Stimulated activated effector memory CD8-positive, alpha-beta T cell treated with anti-CD3 and anti-CD28 coated beads, Interleukin-12 subunit alpha, Interleukin-12 subunit beta, amount 100 ng/mL, for 72 hours (primary cell): ENCODE measurements at places on chromosomes 1 and 21.

DNA sequence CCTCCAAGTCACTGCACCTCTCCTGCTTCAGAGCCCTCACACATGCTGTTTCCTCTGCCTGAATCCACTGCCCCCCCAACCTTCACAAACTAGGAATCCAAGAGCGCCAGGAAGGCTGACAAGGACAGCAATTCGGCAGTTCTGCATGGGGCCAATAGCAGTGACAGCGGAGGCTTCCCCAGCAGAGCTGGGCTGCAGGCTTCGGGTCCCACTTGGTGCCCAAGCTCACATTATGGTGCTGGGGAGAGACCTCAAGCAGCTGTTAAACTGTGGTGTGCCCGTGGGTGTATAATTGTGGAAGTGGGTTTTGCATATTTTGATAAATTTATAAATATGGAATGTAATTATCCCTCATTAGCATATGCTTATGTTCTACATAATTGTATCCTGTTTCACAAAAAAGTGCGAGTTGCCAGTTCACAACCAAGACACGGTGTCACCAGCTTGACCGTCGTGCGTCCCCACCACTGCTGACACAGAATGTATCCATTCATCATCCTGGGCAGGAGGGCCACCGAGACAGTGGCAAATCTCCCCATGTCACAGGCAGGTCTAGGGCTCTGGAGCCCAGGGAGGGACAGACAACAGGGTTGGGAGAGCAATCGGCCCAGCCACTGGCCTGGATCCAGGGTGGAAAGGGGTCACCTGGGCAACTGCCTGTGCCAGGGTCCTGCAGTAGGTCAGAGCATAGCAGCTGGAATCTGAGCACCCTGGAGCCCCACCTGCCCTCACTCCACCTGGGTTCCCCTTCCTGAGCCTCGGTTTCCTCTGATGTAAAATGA is 81.6 kb downstream of the MATN1 start:
- DNase-seq, result no peak

GRCh38 chr1:212814537-212815334 is 23.0 kb downstream of the TATDN3 start:
- no peak for DNase-seq

GRCh38 chr1:3215198-3216014 is 146.4 kb downstream of the PRDM16 start:
- DNase-seq, result no peak

DNA sequence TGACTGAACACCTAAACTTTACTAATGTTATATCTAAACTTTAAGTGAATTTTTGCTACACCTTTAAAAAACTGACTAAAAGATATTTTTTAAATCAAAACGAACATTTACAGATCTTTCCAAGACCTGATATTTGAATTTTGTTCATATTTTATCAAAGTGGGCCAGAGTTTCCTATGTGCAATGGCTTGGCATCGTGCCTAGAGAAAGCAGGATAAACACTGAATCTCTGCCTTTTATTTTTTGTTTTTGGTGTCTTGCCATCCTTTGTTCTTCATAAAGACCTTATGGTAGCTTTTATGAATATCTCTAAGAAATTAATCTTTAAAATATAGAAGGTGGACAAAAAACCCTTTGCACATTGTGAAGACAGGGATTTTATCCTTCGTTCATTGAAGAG is 25.8 kb upstream of the VPS26C start:
- DNase-seq, result no peak

- no peak for DNase-seq
Measured at GRCh38 chr1:54490361-54491248, 57.4 kb upstream of the ACOT11 start.

DNA sequence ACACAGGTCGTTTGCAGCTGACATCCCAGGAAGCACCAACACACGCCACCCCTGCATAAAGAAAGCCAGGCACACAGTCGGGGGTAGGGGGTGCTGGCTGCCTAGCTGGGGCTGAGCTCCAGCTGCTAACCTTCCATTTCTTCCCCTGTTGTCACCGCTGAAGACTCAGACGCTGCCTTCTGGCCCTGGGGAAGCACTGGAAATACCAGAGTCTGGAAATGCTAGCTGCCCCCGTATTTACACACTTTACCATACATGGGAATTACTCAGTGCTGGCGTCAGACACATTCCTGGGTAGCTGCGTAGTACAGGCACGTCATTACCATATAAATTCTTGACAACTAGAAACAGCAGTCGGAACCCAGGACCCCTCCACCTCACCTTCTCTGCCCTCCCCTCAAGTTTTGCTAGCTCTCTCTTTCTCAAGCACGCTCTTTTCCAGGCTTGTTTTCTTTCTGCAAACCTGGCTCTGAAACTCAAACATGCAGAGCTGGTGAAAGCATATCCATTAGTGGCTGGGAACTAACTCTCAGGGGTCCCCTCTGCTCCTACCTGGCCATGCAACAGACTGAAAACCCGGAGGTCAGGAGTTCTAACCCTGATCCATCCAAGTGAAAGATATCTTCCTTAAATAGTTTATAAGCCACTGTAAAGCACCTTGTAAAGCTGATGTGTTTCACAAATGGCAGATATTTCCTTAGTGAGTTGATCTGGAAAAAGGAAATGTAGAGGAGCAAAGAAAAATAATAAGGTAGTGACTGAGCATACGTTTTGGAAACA is 3.3 kb downstream of the CSRP1 start:
- DNase-seq, result no peak
